ENCODE measurements at places on chromosomes 2 and 18.

DNA sequence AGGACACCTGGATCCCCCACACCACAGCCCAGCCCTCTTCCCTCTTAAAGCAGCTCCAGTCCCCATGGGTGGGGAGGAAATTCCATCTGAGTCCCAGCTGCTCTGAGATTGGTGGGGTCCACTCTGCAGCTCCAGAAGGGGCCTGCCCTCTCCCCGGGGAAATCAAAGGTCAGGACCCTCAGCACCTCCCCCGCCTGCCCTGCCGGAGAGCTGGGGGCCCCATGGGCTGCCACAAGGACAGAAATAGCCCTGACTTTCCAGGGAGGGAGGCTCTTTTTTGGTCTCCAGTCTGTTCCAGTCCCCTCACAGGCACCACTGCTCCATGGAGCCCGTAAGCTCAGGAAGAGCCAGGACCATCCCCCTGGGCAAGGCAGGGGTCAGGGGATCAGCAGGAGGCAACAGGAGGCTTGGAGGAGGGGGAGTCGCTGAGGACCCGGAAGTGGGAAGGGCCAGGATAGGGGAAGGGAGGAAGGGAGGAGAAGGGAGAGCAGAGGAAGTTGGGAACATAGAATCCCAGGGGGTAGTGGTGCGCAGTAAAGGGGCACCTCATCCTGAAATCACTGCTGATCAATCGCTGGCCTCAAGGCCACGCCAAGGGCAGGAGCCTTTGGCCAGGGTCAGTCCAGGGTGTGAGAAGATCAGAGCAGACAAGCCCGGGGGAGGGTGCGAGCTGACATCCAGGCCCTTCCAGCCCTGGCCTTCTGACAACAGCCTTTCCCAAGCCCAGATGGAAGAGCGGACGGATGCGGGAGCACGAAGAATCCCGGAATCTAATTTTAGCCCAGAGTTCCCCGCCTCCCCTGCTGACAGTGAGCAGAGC, 7.6 kb downstream of the ADRA2B start:
- peak; percentile 49 for DNase-seq

- no peak for DNase-seq
Observed at GRCh38 chr2:216700781-216701180, 5.4 kb upstream of the IGFBP5 start.

GRCh38 chr2:164976301-164976700, 21.0 kb upstream of the SLC38A11 start:
- no peak for DNase-seq

- DNase-seq, result no peak
Observed at GRCh38 chr2:215664847-215665525, 229.1 kb upstream of the FN1 start.

DNA sequence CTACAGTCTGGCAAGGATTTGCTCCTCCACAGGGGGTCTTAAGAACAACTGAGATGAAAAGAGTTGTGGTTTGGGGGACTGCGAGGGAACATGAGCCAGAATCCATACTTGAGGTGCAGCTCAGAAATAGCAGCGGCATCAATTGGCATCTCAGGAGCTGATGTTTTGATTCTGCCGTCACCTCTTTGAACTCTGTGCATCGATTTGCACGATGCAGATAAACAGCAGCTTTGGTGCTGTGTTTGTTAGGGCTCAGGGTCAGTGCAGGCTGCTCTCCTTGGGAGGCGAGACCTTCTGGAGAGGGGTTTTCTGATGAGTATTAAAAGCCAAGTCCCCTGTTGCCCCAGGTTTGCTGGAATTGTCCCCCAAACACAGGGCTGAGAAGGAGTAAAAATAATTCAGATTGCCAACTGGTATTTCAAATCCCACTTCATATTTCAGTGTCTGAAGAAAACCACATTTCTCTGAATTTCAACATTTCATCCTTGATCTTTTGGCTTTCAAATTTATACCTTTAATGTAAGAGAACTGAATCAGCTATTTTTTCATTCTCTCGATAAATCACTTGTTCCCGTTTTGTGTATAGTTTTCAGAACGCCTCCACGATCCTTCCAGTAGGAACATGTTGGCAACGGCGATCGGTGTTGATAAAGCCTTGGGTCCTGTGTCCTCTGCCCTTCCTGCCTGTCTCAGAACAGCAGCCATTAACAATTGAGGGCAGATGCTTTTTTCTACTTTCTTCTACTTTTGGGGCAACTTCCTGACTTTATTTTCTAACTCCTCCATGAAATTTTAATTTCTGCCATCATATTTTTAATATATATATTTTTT, 65.0 kb downstream of the RAB31 start:
- no peak for DNase-seq

GRCh38 chr2:219772103-219772635, 144.7 kb downstream of the SLC4A3 start:
- DNase-seq, result no peak
